ENCODE measurements at places on chromosomes 11 and 22.

GRCh38 chr11:18000760-18001159 is 12.1 kb downstream of the SERGEF start:
- no peak for DNase-seq

DNA sequence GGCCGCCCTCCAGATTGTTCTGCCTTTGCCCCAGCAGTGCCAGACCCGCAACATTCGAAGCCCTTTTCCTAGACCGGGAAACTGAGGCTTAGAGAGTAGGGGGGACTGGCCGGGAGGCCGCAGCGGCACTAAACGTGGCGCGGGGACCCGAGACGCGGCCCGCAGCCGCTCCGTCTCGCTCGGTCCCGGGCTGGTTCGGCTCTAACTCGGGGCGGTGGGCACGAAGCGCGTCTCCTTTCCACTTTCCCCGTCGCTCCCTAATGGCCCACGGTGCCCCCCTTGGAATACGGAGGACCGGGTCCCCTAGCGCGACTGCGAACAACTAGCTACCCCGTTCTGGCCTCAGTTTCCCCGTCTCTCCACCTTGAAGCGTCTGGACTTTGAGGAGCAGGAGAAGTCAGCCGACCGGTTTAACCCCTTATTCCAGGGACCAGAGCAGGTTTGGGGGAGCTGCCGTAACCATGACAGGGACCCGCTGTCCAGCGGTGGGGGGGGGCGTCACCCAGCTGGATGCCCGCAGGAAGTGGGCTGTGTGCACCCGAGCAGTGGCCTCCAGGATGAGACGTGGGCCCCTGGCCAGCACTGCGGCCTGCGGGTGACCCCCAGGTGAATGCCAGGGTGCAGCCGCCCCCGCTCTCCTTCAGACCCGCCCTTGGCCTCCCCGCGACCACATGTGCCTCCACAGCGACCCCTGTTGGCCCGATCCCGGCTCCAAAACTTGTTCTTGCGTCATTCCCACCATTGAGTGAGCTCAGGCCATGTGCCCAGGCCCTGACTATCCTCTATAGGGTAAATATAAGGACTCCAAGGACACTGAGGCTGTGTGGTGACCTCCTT is 1.1 kb downstream of the CDC42EP1 start:
- DNase-seq: peak; percentile 69

GRCh38 chr11:22938691-22939090 is 78.4 kb upstream of the CCDC179 start:
- no peak for DNase-seq

DNA sequence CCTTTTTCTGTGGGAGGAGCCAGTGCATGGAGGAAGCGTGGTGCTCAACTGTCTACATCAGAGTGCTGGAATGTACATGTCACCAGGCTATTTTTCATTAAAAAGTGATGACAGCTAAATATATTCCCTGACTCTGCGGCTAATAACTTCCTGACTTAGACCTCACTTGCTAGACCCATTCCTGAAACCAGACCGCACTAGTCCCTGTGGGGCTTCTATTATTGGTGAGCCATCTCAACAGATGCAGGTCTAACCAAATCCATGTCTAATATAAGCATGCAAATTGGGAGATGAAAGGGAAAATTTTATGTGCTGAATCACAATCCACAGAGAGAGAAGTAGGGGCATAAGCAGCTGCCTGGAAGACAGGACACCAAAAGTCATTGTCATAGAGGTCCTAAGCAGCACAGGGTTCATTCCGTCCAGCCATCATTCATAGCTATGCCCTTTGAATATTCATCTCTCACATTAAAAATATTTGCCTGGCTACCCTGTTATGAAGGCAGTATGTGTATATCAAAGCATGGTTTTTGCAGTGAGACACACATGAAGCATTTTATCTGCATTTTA is 110.9 kb upstream of the BLID start:
- DNase-seq: no peak

GRCh38 chr11:17352950-17353820 is 1.6 kb downstream of the NCR3LG1 start:
- DNase-seq: peak; percentile 55

- DNase-seq: no peak
Measured at GRCh38 chr22:37862570-37863325, 13.5 kb downstream of the EIF3L start.

GRCh38 chr11:47854667-47855066 is 6.5 kb upstream of the NUP160 start:
- DNase-seq: no peak

- no peak for DNase-seq
Measured at GRCh38 chr22:39179841-39180335, 27.4 kb upstream of the CBX7 start.

DNA sequence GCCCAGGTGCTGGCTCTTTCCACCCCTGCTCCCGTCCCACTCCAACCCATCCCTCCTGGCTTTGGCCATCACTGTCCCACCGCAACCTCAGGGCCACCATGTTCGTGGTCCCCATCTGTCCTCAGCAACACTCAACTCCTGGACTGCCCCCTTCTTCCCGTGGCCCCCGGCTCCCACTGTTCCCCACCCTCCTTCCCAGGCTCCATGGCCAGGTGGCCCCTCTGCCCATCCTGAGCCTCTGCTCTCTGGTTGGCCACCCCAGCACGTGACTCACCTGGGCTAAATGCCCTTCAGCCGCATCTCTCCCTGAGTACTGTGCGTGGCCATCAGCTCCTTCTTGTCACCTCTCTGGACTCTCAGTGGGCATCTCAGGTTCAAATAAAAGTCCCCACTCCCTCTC is 41.6 kb upstream of the PHF21B start:
- no peak for DNase-seq
